ENCODE measurements at places on chromosomes 3 and 15.

DNA sequence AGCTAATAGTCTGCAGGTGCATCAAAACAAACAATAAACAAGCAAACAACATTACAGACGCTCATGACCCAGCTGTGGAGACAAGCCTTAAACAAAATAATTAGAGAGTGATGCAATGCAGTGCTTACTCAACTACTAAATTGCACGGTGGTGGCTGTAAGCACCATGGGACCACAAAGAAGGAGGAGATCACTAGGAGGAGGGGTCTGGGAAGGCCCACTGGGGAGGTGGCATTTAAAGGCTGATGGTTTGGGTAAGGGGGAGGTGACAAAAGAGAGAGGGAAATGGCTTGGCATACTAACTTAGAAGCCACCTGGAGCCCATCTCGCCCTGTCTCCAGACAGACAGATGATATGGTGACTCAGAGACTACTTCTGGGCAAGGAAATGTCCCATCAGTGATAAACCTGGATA is 516.7 kb downstream of the FOXP1 start:
- DNase-seq: no peak

DNA sequence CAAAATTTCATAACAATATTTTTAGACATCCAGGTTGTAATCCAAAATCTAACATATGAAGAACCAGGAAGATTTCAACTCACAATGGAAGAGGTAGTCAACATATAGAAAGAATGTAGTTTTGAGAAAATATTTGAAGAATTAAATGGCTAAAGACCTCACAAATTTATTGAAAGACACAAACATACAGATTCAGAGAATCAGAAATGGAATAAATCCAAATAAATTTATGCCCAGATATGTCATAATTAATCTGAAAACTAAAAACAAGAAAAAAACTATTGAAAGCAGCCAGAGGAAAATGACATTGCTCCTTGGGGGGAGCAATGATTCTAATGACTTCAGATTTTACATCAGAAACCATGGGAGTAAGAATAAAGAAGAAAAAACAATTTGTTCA is 75.8 kb downstream of the TCF12 start:
- no peak for DNase-seq

GRCh38 chr3:118811236-118811732 is 223.4 kb downstream of the IGSF11 start:
- no peak for DNase-seq

- DNase-seq: no peak
These were observed 839.0 kb downstream of the TUSC7 start for GRCh38 chr3:117548600-117548999.

- no peak for DNase-seq
These were observed 139.9 kb downstream of the MEX3B start for GRCh38 chr15:81905889-81906288.

DNA sequence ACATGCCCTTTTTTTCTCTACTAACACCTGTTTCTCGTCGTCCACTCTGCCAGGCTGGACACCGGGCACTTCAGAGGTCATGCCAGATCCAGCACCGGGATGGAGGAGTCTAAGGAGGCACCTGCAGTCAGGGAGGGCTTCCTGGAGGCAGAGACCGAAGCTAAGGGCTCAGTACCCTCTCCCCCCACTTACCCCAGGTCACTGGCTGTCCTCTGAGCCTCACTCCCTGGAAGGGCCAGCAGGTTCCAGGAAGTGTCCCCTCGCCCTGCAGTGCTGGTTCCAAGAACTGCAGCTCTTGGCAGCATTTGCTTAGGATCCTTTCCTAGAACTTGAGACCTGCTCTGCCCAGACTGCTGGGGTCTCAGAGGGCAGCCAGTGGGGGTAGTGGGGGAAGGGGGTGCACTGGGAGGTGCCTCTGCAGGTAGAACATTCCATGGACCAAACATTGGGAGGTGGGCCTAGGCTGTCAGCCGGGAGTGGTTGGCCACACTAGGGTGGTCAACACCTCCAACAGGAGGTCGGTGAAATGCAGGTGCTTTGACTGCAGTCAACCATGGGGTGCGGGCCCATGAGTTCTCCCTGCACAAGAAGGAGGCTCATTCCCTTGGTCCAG is 11.3 kb downstream of the CISH start:
- DNase-seq: no peak
